ENCODE measurements at places on chromosomes 3 and 15.
A peak's percentile ranks its signal among the peaks of the same experiment; 100 is the strongest.

GRCh38 chr15:68445351-68445750 is 13.4 kb upstream of the ITGA11 start:
- no peak for DNase-seq

DNA sequence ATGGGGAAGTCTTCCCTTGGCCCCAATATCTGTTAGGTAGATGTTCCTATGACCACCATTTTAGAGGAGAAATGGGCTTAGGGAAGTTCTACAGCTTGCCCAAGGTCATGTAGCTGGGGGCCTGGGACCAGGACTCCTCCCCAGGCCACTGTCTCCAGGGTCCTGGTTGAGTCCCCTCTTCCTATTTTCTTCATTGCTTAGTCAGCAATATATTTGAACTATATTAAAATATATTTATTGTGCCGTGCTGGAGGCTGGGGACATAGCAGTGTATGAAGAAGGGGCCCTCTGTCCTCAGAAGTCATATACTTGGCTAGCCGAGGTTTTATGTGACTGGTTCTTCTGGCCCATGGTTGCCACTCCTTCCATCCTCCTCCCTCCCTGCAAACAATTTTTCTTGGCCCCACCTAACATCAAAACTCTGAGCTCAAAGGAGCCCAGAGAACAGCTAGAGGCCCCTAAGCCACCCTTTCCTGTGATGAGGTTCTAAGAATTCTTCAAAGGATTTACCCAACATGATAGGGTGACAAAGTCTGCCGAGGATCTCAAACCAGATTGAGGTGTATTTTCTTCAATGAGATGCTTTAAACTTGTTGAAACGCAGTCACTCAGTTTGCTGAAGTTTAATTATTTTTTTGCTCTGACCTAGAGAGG is 121.2 kb upstream of the RASGRP1 start:
- no peak for DNase-seq

GRCh38 chr15:60798821-60799220 is 319.9 kb upstream of the ICE2 start:
- DNase-seq = no peak

DNA sequence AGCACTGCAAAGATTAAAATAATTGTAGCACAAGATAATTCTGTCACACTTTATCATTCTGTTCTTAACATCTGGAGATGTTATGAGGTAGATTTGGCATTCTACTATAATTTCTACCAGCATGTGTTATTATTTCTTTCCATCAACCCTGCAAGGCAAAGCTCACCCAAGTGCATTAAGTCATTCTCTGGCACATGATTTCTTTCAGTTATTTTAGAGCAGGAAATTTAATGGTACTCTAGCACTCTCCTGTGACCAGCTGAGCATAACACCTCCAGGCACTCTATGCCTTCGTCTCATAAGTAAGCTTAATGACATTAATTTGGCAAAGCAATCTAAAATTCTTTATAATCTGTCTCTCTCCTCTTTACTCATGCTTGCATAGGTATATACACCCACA is 300.2 kb upstream of the GPR149 start:
- peak; percentile 76 for DNase-seq

DNA sequence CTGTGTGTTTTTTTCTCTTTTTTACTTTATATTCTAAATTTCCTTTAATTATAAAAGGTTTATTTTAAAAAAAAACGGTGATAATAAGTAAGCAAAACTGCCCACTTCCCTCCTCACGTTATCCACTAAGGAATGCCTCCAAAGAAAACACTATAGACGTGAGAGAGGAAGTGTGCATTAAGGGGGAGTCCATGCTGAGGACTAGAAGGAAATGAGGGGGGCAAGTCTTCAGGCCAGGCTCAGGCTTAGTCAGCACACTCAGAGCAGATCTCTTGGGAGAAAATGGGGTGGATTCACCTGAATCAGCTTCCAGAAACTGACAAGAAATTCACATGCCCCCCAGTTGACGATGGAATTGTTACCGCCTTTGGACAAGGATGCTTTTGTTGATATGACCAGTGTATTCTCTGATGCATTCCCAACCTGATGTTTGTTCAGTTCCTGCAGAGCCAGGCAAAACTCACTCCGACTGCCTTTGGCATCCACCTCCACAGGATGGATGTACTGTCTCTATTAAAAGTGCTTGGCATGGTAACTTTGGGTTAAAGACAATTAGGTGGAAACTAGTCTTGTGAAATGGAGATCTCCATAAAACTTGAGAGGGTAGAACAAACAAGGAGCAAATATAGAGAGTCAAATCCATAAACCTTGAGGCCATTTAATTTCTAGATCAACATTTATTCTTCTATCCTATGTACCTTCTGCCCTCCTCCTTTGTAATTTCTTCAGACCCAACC is 167.8 kb downstream of the MYRIP start:
- no peak for DNase-seq

GRCh38 chr3:130935761-130936492 is 42.0 kb downstream of the ATP2C1 start:
- DNase-seq = no peak

GRCh38 chr15:36161771-36162212 is 417.6 kb upstream of the CDIN1 start:
- no peak for DNase-seq

GRCh38 chr15:88202231-88202630 is 54.3 kb downstream of the NTRK3 start:
- no peak for DNase-seq

- DNase-seq = no peak
Observed at GRCh38 chr15:66027268-66027805, 158.0 kb downstream of the RAB11A start.

DNA sequence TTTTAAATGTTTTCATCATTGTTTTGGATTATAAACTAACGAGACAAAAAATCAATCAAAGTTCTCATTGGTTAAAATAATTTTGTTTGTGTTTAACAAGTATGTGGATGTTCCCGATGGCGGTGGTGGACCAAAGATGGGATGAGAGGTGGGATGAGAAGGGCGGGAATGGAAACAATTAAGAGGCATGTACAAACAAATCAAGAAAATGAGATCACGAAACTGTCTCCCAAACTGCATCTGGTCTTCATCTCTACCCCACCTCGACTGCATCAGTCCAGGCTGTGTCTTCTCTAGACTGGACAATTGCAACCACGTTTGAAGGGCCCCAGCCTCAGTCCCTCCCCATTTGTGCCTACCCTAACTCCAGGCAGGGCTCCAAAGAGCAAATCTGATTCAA is 56.1 kb downstream of the SLC12A8 start:
- DNase-seq = no peak

GRCh38 chr3:5791558-5791957 is 604.1 kb downstream of the EDEM1 start:
- no peak for DNase-seq

DNA sequence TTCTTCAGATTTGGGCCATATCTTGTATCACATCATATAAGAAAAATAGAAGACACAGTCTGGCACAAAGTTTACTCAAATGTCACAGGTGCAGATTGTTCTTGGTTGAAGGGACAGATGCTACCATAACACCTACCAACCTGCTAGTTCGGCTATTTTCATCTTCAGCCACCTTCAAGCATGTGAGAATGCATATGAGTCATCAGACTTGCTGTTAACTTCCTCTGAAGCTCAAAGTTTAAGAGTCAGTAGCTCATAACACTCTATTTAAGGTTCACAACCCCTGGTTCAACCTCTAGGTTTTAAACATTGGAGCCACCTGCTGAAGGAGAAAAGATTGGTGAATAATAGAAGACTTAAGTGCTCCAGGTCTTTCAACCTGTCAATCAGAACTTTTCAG is 522.8 kb downstream of the NLGN1 start:
- DNase-seq = no peak

DNA sequence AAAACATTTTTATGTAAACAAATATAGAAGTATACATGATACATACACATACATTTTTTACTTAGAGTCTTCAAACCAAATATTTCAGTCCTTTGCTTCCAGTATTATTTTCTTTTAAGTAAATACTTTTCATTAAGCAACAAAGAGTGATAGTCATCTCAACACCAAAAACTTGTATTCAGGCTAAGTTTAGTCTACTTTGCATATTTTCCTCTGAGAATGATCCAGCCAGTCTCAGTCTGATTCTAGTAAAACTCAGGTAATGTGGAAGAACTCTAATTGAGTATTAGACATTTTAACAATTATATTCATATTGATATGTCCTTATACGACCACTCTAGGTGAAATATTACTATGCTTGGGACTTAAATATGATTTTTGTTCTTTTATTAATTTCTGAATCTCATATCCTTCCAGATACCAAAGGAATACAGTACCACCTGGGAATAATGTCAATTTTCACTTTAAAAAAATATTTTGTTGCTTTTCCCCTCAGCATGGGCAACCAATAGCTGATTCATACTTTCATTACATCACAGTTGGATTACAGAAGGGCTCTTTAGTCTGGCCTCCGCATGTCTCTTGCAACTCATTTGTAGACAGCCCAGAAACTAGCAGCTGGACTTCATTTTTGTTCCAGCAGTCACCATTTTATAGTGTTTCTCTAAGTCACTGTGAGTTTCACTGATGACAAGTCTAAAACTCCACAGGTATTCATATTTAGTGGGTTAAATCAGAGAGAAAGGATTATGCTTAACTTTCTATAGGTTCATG is 390.4 kb downstream of the ZBTB20 start:
- peak; percentile 36 for DNase-seq

GRCh38 chr3:72630327-72630968 is 217.8 kb downstream of the SHQ1 start:
- no peak for DNase-seq

Measured in NCI-H1694 treated with DMSO at 0.1 percent for 48 hours (cell line).